ENCODE measurements at places on chromosomes 11 and 22.
A peak's percentile ranks its signal among the peaks of the same experiment; 100 is the strongest.

DNA sequence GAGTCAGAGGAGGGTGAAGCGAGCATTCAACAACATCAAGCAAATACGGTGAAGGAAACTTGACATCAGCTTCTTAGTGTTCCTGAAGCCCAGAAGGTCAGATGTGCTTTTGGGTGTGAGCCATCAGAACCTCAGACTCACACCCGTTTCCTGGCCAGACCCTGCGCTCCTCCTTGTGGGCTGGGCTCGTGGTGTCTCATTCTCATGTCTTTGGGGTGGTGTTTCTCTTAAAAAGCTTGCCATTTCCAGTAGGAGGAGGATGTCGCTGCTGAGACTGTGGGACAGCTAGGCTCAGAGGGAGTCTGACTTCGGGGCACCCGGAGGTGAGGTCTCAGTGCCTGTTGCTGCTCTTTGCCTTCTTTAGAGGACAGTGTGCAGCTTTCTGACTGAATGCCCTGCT, 24.2 kb downstream of the PPFIBP2 start:
- peaks cover 1% of the 10 kb centered on the region for H3K27me3 ChIP-seq
- peak; percentile 12 for DNase-seq
- H3K27ac ChIP-seq, result peak overlapping the region; percentile 60
- peaks cover 43% of the 10 kb centered on the region for H3K4me1 ChIP-seq
- no peaks in the 10 kb centered on the region for H3K36me3 ChIP-seq

DNA sequence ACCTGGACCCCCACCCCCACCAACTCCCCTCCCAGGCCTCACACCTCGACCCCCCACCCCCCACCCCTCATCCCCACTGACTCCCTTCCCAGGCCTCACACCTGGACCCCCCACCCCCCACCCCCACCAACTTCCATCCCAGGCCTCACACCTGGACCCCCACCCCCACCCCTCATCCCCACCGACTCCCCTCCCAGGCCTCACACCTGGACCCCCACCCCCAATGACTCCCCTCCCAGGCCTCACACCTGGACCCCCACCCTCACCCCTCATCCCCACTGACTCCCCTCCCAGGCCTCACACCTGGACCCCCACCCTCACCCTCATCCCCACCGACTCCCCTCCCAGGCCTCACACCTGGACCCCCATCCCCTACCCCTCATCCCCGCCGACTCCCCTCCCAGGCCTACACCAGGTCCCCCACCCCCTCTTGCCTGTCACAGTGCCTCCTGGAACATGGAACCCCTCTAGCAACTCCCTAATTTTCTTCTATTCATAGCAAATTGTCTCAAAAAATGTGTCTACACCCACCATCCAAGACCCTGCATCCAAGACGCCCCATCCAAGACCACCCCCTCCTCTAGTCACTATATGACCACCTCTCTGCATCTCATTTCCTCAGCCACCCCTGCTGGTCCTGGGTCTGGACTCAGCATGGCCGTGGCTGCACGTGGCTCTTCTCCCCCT, 36.9 kb upstream of the BRSK2 start:
- H3K4me1 ChIP-seq, result no peaks in the 10 kb centered on the region
- H3K27me3 ChIP-seq, result peaks cover 14% of the 10 kb centered on the region
- DNase-seq, result no peak
- no peak overlapping the region for H3K4me3 ChIP-seq
- no peaks in the 10 kb centered on the region for H3K36me3 ChIP-seq

- peaks cover 61% of the 10 kb centered on the region for H3K36me3 ChIP-seq
- peak overlapping the region; percentile 98 for H3K4me3 ChIP-seq
- H3K27ac ChIP-seq, result peak overlapping the region; percentile 100
- no peak for DNase-seq
- H3K4me1 ChIP-seq, result peaks cover 50% of the 10 kb centered on the region
These were observed 988 bp downstream of the RPS3 start for GRCh38 chr11:75400146-75400865.

DNA sequence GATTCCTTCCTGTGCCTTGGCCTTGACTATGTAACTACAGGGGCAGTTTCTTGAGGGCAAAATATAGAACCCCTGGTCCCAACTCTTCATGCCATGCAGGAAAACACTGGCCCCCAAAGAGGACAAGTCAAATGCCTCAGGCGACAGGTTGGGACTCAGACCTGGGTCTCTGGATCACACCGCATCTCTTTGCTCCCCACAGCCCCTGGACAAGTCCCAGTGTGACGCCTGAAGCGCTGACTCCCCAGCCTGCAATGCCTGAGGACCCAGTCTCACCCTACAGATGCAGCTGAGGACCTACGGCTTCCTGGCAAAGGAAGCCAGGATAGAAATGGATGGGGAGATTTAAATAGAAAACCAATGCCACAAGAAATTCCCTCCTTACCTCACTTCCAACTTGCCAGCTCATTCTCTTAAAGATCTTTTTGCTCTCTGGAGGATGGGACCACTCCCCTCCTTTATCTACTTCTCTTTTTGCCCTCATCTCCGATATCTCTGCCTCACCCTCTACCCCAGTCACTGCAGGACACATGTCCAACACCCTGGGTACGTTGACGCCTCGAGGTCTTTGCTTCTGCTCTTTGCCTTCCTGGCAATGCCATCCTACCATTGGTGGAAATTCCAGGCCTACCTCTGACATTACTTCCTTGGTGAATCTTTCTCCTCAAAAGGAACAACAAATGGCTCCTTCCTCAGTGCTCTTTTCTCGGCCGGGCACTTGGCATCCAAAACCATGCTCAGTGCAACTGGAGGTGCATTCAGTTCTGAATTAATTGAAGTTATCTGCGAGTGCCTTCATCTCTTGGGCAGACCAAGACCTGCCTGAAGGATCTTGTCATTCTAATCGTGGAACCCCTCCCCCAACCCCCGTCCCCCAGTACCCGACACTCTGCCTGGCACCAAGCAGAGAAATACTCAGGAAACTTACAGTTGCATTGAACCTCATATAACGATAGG, 2.0 kb upstream of the PRDM11 start:
- DNase-seq, result no peak
- H3K4me1 ChIP-seq, result peaks cover 31% of the 10 kb centered on the region
- peaks cover 32% of the 10 kb centered on the region for H3K27me3 ChIP-seq
- H3K4me3 ChIP-seq, result no peak overlapping the region
- H3K36me3 ChIP-seq, result no peaks in the 10 kb centered on the region
- H3K27ac ChIP-seq, result no peak overlapping the region

GRCh38 chr22:48319321-48320047, 1508.2 kb downstream of the BRD1 start:
- DNase-seq, result no peak
- no peak overlapping the region for H3K27ac ChIP-seq
- no peaks in the 10 kb centered on the region for H3K27me3 ChIP-seq
- no peak overlapping the region for H3K4me3 ChIP-seq
- no peaks in the 10 kb centered on the region for H3K4me1 ChIP-seq

DNA sequence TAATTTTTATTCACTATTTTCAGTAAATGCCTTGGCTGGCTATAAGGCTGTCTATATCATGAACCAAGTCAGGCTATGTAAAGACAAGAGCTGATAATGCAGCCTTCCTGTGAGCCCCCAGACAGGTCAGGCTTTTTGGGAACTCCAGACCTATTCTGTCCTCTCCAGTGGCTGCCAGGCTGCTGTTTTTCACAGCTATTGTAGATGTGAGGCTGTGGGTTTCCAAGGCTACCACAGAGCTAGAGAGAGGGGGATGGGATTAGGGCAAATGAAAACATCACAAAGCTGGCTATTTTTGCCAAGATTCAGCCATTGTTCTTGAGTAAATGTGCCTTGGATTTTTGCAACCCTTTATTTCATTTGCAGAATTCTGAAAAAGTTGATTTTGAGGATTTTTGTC, 55.7 kb upstream of the SORL1-AS1 start:
- H3K4me3 ChIP-seq, result no peak overlapping the region
- no peak for DNase-seq
- H3K27me3 ChIP-seq, result no peaks in the 10 kb centered on the region
- peaks cover 63% of the 10 kb centered on the region for H3K36me3 ChIP-seq
- no peak overlapping the region for H3K27ac ChIP-seq

DNA sequence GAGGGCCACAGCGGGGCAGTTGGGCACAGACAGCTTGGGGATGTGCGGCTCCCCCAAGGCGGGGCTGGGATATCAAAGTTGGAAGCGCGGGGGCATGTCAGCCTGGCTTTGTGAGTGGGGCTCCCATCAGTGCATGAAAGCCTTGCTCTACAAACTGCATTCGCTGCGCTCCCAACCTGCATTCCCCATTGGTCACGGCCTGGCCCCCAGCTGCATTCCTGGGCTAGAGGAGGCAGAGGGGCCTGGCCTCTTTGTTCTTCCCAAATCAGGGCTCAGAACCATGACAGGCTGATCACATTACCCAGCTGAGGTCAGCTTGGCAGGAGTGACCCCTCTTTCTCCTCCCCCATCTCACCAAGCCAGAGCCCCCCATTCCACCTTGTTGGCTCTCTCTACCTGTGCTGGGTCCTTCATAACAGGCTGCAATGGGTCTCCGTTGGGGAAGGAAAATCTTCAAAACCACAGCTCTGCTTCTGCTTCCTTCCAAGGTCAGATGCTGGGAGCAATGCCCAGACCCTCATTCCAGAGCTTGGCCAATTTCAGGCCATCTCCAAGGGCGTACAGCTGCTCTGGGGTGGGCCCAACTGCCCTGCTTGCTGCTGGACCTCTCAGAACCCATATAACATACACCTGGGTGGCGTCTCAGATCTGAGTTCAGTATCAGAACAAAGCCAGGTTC, 38.7 kb upstream of the CDON start:
- H3K4me3 ChIP-seq, result no peak overlapping the region
- H3K27me3 ChIP-seq, result no peaks in the 10 kb centered on the region
- no peak for DNase-seq
- no peak overlapping the region for H3K27ac ChIP-seq
- no peaks in the 10 kb centered on the region for H3K4me1 ChIP-seq
- no peaks in the 10 kb centered on the region for H3K36me3 ChIP-seq

GRCh38 chr11:120261321-120261720, 21.4 kb downstream of the POU2F3 start:
- no peaks in the 10 kb centered on the region for H3K36me3 ChIP-seq
- no peaks in the 10 kb centered on the region for H3K4me1 ChIP-seq
- no peak overlapping the region for H3K4me3 ChIP-seq
- H3K27ac ChIP-seq, result no peak overlapping the region

GRCh38 chr11:69018924-69019323, 5.9 kb upstream of the MRGPRF start:
- H3K4me3 ChIP-seq, result no peak overlapping the region
- DNase-seq, result no peak
- H3K27ac ChIP-seq, result no peak overlapping the region
- H3K4me1 ChIP-seq, result no peaks in the 10 kb centered on the region
- peaks cover 9% of the 10 kb centered on the region for H3K27me3 ChIP-seq

DNA sequence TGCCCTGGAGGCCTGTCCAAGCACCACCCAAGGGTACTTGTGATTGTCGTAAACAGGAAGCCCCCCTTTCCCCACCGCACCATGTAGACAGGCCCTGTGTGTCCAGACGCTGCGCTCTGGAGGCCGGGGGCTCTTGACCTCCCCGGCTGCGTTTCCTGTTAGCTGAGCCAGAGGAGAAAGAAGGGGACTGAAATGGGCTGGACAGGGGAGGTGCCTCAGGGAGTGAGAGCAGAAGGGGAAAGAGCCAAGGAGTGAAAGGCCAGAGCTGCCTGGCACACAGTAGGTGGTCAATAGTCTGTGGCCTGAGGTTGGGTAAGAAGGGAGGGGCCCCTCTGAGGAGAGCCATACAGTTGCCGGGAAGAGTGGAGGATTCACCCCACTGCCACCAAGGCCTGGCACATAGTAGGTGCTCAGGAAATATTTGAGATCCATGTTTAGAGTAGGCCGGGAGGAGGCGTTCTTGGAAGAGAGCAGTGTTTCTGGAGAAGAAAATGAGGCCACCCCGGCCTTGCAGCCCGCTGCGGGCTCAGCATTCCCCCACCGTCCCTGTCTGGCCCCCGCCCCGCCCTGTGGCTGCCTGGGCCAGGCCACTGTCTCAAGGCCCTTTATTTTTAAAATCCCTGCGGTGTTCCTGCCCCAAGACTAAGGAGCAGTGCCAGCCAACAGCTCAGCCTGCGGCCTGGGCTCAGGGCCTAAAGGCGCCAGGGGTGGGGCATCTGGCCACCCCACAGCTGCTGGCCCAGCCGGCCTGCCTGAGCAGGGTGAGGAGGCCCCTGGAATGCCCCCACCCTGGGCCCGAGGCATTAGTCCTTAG, 13.6 kb upstream of the CDC42EP1 start:
- H3K27me3 ChIP-seq, result peaks cover 17% of the 10 kb centered on the region
- no peak overlapping the region for H3K4me3 ChIP-seq
- DNase-seq, result no peak
- peaks cover 15% of the 10 kb centered on the region for H3K4me1 ChIP-seq
- H3K36me3 ChIP-seq, result no peaks in the 10 kb centered on the region

- H3K4me3 ChIP-seq, result no peak overlapping the region
- H3K27me3 ChIP-seq, result peaks cover 26% of the 10 kb centered on the region
- no peaks in the 10 kb centered on the region for H3K4me1 ChIP-seq
- H3K36me3 ChIP-seq, result no peaks in the 10 kb centered on the region
These were observed 171.3 kb downstream of the GRIK4 start for GRCh38 chr11:120682866-120683265.

DNA sequence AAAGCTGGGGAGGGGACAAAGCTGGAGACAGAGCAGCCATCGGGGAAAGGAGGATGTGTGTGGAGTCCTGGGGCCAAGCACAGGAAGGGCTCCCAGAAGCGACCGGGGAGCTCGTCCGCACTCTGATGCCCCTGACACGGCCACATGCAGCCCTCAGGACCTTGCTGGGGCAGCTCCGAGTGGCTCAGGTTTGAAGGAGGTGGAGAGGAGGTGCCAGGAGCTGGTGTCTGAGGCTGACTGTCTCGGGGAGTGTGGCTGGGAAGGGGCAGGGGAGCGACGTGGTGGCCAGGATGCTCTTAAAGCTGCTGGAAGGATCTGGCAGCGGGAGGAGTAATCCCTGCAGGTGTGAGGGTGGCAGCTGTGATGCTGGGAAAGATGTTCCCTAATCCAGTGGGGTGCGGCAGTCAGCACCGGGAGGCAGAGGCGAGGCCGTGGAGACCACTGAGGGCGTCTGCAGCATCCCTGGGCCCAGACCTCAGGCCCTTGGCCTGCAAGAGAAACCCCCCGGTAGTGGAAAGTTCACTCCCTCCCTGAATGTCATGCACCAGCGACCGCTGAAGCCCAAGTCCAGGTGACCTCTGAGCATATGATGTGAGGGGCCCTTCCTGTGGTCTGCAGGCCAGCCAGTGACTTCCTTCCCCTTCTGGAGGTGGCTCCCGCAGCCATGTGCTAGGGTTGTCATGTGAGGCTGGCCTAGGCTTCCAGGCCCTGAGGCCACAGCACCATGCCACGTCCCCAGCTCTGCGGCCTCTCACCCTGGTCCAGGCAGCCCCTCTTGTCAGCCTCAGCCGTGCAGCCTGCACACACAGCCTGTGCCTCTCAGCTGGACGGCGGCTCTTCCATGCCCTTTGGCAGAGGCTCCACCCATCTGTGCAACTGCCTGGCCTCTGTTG, 17.2 kb upstream of the CTSD start:
- no peak overlapping the region for H3K4me3 ChIP-seq
- H3K4me1 ChIP-seq, result no peaks in the 10 kb centered on the region
- H3K27ac ChIP-seq, result no peak overlapping the region
